ENCODE measurements at places on chromosomes 3 and 15.

DNA sequence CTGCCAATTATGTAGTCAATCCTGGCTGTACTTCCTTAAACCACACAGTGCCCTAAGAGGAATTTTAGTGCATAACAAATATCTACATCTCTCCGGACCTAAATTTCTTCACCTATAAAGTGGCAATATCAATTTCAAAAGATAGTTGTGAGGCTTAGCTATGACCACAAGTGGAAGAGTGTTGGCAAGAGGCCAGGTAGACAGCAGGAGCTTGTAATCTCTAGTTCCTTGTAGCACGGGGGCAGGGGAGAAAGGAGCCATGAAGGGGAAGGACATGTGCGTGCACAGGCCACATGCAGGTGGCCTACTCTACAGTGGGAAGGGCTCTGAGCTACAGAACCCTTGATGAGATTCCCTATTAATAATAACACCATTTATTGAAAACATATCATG lies 269.7 kb downstream of the ABHD5 start:
- DNase-seq, result no peak

DNA sequence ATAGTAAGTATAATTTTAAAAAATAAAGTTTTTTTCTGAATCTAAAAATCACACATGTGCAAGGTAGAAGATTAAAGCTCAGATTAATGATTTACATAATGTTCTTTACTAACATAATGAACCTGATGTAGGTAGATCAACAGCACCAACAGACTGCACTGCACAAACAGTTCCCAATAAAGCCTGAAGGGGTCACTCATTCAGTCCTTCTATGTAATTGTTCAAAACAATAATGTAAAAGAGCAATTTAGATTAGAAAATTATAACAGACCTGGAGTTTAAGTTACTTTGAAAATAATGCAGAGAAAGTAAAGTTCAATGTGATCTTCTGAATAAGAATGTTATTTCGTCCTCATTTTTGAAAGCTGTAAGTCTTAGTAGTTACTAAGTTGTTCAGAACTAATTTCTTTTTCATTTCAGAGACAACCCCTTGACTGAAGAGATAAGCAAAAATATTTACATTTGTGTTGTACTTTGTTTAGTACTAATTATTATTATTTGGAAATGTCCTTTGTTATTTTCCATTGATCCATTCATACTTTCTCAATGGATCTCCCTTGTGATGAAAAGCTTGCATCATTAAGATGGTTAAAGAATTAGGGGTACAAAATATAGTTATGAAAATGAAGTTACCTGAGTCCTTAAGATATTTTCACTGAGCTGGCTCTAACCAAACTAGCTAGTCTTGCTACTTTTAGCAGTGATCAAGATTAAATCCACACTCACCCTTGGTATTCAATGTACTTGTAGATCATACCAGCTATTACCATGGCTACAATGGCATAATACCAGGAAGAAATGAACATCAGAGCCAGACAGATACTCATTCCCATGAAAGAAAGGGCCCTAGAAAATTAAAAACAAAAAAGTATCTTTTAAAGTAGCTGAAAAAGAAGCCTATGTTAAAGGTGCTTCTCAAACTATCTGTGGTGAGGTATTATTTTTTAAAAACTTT lies 16.8 kb downstream of the EMC4 start:
- peak; percentile 60 for DNase-seq

- no peak for DNase-seq
These were observed 189.7 kb downstream of the CDIN1 start for GRCh38 chr15:36769098-36769497.

DNA sequence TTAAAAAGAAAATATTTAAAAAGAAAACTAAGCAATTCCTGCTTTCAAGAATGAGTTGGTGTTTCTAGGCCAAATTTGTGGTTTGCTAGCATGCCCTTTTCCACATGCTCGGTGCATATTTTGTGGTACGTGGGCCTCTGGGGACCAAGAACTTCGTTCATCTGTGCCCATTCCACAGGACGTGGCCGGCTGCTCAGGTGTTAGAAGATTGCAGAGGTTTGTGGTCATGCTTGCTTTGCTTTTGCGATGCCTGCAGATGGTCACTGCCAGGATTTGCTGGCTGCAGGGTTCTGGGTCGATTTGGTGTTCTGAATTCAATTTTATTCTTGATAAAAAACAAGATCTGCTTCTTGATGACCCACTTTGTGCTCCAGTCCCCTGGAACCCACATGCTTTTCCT lies 7.5 kb downstream of the PSTPIP1 start:
- DNase-seq, result peak; percentile 41

DNA sequence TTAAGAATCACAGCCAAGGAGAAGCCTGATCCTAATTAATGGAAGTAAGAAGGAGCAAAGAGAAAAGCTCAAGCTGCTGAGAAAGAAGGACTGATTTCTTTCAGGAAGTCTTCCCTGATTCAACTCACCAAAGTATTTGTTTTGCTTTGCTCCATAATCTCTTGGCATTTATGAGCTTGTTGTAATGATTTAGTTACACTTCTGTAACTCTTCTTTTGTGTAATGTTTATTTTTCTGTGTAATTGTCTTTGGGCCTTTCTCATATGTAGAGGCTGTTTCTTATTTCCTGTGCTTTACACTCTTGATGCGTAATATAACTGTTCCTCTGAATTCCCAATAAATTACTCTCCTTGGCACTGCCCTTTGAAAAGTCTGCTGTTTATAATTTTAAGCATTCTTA lies 80.0 kb downstream of the COL6A5 start:
- no peak for DNase-seq

DNA sequence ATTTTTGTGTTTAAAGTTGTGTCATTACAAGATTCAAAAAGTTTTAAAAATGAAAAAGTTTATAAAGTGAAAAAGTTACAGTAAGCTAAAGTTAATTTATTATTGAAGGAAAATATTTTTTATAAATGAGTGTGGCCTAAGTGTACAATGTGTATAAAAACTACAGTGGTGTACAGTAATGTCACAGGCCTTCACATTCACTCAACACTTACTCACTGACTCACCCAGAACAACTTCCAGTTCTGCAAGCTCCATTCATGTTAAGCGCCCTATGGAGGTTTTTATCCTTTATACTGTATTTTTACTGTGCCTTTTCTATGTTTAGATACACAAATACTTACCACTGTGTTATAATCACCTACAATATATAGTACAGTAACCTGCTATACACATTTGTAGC lies 76.3 kb downstream of the DTWD1 start:
- DNase-seq, result no peak

DNA sequence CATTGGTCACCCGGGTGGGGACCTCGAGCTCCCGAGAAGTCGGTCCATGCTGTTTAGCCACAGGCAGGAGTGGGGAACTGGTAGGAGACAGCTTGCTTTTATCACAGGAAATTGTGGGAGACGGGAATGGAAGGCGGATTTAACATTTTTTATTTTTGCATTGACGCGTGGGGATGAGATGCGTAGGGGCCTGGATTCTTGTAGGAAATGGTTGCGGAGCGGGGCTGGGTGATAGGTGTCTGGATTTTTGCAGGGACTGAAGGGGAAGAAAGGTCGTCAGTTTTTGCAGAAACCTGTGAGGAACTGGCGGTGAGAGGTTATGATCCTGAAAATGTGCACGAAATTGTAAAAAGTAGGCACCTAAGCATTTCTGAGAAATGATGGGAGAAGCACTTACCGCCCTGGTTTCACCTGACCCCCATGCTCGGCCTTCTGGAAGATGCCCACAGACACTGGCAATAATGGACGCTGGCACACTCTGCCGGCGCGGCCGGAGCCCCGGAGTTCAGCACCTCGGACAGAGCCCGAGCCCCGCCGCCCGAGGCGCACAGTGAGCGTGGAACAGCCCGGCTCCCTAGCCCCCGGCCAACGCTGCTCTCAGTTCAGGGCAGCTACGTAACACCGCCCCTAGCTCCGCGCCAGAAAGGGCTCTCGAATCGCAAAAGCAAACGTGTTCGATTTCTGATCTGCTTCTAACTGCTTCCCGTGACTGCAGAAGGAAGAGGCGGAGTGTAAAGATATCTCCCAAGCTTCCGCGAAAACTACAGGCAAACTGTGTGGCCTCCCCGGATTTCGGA lies 928 bp downstream of the ANKRD34C start:
- peak; percentile 46 for DNase-seq

- no peak for DNase-seq
These were observed at the start of gene RLBP1 for GRCh38 chr15:89221543-89221942. TSS of gene RLBP1 (minus strand) at chr15:89221579. CDS start at chr15:89218975, 2,604 bp downstream.

DNA sequence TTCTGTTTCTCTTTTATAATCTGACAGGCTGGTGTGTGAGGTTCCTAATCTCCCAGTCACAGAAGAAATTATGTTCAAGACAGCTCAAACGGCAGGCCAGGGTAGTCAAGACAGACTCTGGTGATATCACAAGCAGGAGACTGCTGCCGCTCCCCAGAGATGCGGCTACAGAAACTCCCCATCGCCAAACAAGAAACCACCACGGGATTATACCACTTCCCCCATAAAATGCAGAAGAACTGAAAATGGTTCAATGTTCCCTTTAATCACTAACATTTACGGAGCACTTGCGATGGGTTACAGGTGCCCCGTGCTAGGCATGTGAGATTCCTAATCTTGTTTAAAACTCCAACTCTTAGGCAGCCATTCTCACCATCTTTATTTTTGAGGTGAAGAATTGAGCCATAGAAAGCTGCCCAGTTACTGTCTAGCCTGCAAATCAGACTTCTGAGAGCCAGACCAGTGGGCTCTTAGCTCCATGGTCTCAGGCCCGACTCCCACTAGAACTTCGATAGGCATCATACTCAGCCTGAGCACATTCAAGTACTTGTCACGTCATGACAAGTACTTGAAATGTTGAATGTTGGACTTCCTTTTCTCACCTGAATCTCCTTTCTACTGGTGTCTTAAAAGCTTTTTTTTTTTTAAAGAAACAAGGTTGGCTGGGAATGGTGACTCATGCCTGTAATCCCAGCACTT lies 58.4 kb downstream of the TBC1D2B start:
- peak; percentile 28 for DNase-seq

- DNase-seq, result no peak
These were observed 340.9 kb upstream of the NR2E3 start for GRCh38 chr15:71469413-71469812.

All from germinal center (tissue), 1 donor.